Fibroblast of lung (primary cell): ENCODE measurements at places on chromosomes 6 and 20.

DNA sequence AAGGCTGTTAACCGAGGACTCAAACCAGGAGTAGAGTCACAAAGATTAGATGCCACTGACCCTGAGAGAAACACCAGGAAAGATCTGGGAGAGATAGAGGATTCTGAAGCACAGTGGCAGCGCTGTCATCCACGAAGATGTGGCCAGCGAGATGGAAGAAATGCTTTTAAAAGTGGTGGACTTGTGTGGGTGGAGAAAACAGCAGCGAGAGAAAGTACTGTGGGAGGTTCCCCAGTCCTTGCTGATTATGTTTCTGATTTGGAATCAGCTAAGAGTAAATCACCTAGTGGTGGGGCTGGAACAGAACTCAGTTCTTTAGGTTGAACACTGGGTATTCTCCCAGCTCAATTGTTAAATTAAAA is 435 bp upstream of the ZNF322 start:
- DNase-seq = peak; percentile 31

- DNase-seq = no peak
Measured at GRCh38 chr6:112015725-112016124, 38.2 kb upstream of the CCN6 start.

GRCh38 chr20:5095931-5096330 is 23.8 kb downstream of the PCNA start:
- no peak for DNase-seq

- no peak for DNase-seq
Measured at GRCh38 chr6:105068407-105068806, 111.4 kb downstream of the POPDC3 start.

DNA sequence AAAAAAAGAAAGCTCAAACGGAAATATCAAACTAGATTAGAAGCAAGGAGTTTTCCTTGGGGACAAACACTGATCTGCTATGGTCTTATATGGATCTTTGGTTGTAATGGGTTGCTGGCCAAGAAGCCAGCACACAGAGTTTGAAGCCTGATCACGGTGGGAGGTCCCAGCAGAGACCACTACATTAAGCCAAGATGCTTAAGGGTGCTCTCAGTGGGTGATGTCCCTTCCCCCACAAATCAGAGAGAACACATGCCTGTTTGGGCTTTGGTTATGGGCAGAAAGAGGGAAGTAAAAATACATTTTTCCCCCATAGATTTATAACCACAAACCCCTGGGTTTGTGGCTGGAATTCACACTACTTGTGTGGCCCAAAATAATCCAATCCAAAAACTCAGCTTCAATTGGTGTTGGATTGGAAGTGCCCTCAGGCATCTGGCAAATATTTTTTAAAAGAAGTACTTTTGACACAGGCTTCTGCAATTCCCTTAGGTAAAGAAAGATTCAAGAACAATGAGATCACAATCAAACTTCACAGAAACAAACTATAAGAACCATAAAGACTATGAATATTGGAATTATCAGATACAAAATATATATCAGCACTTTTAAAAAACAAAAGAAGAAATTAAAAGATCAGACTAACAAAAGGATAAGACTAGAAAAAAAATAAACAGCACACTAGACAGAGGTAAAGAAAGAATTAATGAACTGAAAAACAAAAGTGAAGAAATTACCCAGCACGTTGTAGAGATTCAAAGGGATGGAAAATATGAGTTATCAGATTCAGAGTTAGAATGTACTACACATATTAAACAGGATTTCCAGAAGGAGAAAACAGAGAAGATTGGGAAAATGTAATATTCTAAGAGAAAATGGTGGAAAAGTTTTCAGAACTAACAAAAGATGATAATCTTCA is 44.7 kb downstream of the ESF1 start:
- no peak for DNase-seq

- peak; percentile 77 for DNase-seq
Measured at GRCh38 chr6:43509984-43510826, at the start of gene LRRC73. Gene LRRC73, minus strand, starts transcription at chr6:43510346. Its CDS starts 561 bp downstream, at chr6:43509785.

DNA sequence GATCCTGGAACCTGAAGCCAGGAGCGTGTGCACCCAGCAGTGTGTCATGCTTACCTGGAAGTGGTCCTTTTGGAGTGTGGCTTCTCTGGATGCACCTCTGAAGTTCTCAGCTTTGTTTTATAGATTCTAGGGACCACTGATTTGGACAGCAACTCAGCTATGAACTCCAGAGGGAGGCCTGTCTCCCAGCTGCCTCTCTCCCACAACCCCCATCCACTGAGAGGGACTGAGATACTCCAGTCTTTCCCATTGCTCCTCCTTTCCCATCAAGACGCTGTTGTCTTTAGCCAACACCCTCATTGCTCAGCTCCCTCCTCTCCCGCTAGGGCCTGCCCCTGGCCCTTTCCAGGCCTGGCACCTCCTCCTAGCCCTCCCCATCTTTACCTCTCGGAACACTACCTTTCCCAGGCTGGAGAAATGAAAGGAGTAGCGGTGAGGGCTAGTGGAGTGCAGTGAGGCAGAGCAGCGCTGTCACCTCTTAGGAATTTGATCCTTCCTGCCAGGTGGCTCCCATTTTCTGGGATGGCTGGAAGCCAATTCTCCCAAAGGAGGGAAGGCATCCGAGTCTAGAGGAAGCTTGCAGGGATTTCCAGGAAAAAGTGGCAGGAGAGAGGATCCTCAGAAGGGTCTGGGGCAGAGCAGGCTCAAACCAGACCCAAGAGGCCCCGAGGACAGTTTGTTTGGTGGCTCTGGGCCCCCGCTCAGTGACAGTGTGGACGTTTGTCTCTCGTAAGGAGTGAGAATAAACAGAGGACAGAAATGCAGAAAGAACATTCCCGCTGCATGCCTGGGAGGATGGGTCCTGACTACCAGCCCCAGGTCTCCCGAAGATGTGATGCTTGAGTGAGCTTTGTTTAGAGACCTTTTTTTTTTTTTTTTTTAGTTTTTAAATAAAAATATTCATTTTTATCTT is at the start of gene LRRN4:
Gene LRRN4, minus strand, starts transcription at position 285 of the 913 bp plus-strand sequence. CDS start 1,261 bp downstream, outside the sequence.
- peak; percentile 51 for DNase-seq

DNA sequence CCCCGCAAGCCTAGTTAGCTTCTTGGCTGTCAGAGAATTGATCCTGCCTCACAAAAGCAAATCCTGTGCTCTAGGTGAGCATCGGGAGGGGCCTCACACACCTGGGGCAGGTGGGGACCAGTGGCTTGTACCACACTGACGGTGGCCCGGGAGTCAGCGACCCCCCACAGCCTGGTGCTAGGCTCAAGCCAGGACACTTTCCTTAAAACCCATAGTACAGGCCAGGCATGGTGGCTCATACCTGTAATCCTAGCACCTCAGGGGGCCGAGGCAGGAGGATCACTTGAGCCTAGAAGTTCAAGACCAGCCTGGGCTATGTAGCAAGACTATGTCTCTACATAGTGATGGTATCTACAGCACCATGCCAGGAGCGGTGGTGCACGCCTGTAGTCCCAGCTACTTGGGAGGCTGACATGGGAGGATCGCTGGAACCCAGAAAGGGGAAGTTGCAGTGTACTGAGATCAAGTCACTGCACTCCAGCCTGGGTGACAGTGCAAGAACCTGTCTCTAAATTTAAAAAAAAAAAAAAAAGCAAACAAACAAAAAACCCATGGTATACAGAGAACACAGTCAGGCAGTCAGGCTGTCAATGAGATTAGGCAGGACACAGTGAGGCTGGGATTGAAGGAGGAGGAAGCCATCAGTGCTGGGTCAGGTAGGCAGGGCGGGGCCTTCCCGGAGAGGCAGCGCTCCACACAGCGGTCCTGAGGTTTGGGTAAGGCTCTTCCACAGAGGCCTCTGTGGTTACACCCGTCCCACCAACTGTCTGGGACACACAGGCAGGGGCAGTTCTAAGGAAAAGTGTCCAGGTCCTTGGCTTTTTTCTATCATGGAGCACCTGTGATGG is 41.3 kb downstream of the SYNJ2 start:
- no peak for DNase-seq

GRCh38 chr6:87982134-87982533 is 65.5 kb upstream of the SPACA1 start:
- no peak for DNase-seq

- peak; percentile 69 for DNase-seq
Measured at GRCh38 chr6:127191716-127192115, 73.2 kb downstream of the RSPO3 start.

DNA sequence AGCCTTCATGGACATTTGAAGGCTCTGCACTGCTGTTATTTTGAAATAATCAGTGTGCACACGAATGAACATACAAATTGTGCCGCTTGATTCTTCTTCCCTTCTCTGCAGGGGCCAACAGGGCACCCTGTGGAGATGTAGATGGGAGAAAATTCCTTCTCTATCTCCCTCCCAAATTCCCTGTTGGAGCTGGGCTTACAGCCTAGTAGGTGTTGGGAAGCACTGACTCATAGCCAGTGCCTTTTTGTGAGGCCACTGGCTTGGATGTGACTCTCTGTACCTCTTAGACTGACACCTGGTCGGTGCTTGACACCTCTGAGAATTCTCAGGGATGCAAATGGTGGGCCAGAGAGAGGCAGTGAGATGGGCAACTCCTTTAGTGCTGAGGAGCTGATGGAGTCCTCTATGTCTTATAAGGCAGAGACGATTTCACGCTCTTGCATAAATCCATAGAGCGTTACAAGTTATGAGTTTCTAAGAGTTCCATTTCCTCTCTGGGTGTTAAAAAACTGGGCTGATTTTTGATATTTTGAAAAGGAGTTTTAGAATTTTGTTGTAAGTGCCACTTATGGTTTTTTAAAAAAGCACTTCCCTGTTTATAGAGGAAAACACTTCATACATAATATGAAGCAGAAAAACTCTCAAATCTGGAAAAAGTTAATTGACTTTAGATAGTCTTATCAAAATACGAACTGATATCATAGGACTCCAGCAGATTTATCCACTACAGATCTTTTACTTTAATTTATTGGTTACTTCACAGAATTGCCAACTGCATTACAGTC is 89.8 kb upstream of the MAP3K7 start:
- no peak for DNase-seq

DNA sequence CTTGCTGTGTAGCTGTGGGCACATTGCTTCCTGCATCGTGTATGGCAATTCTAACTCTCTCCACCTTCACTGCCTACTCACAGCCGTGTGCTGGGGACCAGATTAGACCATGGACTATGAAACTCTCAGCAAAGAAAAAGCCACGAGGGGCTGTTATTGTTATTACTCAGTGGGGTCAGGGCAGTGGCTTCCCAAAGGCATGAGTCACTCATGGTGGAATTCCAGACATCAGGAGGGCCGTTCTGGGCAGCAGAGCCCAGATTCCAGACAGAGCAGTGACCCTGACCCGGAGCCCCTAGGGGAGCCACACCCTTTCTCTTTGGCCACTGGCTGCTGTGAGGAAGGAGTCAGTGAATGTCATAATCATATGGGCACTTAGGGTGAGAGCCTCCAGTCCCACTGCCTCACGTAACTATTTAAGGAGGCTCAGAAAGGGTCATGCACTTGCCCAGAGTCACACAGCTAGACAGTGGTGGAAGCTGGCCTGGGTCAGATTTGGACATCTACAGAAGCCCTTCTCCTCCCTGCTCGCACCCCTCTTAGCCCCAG is 22.2 kb upstream of the CCN5 start:
- peak; percentile 95 for DNase-seq

GRCh38 chr6:31556307-31556706 is 8.9 kb downstream of the NFKBIL1 start:
- DNase-seq = no peak

- peak; percentile 66 for DNase-seq
Measured at GRCh38 chr6:26311012-26311384, 54.0 kb upstream of the BTN3A2 start.

DNA sequence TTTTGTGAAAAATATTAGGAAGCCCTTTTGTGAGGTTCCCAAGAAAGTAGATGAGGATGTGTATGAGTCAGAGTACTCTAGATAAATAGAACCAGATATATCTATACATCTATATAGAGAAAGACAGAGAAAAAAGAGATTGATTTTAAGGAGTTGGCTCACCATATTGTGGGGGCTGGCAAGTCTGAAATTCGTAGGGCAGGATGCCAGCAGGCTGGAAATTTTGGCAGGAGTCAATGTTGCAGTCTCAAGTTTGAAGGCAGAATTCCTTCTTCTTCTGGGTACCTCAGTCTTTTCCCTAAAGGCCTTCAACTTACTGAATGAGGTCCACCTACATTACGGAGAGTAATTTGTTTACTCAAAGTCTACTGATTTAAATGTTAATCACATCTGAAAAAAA is 65.3 kb upstream of the SAMD3 start:
- DNase-seq = peak; percentile 17

DNA sequence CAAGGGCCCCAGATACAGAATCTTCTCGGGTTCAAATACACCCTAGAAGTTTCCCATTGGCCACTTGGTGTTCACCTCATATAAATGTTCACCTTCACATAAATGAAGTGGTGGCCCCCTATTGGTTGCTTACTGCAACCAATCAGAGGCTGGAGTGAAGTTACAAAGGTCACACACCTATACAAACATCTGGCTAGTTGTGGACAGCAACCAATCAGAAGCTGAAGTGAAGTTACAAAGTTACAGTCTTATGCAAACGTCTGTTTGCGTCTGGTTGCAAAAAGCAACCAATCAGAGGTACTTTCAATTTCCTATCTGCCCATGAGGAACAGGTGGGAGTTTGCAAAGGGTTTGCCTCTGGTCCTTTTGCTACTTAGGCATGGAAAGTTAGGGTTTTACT is 206.5 kb upstream of the BMP2 start:
- no peak for DNase-seq

- no peak for DNase-seq
Measured at GRCh38 chr6:99711302-99711701, 104.7 kb downstream of the PRDM13 start.

DNA sequence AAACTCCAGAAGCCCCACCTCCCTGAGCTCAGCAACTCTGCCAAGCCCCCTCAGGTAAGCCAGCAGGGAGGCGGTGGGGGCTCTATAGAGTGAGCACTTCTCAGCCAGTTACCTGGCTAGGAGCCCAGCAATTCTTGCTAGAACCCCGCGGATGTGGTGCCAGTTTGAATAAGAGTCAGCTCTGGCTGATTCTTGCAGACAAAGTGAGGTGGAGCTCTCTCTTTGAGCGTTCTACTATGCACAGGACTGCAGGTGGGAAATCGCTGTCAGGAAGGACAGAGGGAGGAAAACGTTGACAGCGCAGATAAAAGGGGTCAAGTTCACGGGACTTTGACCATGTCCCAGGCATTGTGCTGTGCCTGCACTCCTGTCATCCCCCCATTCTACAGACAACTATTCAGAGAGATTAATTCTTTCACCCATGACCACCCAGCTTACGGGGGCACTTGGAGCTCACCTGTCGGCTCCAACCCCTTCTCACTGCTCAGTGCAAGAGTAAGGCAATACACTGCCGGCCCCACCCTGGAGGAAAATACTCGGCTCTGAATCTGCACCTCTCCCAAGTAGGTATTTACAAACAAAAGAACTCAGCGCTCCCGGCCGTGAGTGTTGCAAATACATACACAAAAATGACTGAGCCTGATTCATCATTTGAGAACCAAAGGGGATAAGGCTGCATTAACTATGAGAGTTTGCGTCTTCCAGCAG is 92.9 kb downstream of the ANKRD60 start:
- peak; percentile 16 for DNase-seq
